ENCODE measurements at places on chromosomes 5 and 9.

DNA sequence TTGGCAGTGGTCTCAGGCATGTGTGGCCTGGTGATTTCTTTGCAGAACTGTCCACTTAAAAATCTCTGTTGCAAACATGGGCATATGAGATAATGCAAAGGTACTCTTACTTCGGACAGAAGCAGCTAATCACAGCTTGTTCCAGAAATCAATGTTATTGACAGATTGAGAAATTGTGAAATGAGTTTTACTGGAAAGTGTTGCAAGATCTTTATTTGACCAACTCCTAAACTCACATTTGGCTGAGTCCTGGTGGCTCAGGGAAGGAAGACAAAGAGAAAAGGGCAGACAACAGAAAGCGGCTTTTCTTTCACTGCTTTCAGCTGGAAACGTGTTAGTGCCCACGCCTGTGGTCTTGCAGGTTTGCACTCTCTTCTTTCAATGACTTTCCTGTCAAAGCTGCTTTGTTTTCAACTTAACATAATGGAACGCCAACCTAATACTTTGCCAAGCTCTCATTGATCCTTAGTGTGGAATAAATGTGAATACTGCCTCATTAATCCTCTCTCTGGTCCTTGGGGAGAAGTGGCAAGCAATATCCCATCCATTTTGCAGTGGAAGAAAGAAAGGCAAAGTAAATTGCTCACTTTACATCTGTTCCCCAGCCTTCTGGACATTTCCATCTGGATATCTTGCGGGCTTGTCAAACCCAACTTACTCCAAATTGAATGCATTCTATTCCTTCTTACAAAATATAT, 586.4 kb downstream of the LRRC70 start:
- DNase-seq: no peak

GRCh38 chr9:36969216-36969771, 64.8 kb downstream of the PAX5 start:
- no peak for DNase-seq

DNA sequence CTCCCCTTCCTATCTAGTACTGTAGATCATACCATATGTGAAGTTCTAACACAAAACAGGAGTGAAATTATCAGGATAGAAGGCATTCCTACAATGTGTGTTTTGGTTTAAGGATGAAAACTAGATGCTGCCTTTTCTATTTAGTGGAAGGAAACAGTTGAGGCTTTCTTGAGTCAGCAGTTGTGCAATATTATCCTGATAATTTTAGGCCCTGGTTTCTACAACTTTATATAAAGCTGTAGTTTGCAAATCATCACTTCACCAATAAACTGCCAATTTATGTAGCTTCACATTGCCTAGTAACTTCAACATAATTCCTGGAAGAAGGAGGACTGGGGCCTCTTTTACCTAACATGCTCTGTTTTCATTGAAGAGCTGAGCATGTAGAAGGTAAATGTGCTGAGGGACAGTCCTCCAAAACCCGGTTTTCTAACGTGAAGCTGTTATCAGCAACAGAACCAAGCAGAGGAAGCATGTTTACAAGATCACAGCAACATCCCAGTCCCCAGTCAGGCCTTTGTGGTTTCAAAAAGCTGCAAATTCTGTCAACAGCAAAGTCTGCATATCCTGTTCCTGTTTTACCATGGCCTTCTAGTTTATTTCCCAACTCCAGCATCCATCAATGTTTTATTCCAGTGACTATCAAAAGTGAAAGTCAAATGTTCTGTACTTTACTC, 513.4 kb upstream of the MEF2C start:
- DNase-seq: no peak

DNA sequence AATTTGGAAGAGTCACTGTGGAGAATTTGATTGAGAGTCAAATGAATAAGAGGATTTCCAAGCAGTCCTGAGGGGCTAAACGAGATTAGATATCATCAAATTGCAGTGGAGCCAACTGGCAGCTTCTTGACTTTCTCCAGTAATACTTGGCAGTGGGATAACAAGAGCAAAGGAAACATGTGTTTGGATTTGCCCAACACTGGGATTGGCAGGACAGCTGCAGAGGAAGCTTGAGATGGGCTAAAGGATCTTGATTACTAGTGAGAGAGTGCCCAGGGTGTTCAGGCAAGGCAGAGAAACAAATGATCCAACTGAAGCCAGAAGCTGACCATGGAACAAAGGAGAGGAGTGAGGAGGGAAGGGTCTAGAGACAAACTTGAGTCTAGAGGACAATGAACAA, 356.0 kb upstream of the ISL1 start:
- no peak for DNase-seq

- no peak for DNase-seq
Observed at GRCh38 chr5:157516006-157516405, 56.0 kb downstream of the NIPAL4 start.

DNA sequence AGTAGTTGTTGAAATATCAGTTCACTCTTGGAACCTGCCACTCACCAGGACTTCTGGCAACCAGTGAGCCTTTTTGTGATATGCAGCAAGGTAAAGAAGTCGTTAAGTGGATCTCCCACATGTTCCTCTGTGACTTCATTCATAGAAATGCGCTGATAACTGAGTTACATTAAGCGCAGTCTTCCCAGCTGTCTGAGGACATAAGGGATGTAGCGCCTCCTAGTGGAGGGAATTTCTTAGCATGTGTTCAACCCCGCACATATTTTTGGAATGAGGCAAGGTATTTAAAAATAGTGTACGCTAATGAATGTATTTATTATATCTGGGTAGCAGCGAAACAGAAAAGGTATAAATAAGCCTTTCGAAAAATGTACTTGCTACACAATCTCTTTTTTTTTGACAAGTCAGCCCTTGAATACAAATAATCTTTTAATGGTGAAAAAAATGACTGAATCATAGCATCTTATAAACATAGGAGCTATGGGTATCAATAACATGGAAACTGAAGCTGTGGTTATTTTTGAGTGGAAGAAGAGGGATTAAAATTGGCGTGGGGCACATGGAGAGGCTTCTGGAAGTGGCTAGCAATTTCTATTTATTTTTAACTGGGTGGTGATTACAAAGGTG, 38.0 kb downstream of the PALM2AKAP2 start:
- no peak for DNase-seq

- peak; percentile 85 for DNase-seq
Observed at GRCh38 chr5:131263648-131264450, at the start of gene CDC42SE2. Gene CDC42SE2 (plus strand): TSS chr5:131264053. CDS start chr5:131359494, 95,441 bp downstream.

DNA sequence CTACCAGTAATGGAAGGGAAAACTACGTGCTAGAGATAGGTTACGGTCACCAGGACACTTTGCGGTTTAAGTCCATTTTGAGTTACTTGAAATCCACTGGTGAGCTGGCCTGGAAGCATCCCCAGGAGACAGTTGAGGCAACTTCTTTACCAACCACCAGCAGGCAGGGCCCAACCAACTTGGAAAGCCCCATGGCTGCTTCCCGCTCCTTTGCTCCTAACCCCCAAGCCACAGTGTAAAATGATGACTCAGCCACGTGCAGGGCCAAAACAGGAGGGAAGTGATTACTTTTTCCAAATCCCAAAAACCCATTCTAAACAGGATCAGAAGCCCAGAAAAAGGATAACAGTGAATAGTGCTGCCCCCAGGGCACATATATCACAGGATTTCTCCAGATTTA, 87.4 kb downstream of the PAX5 start:
- DNase-seq: no peak

GRCh38 chr5:35826056-35826455, 30.6 kb upstream of the IL7R start:
- DNase-seq: no peak

GRCh38 chr9:16396389-16396788, 474.1 kb downstream of the BNC2 start:
- no peak for DNase-seq

DNA sequence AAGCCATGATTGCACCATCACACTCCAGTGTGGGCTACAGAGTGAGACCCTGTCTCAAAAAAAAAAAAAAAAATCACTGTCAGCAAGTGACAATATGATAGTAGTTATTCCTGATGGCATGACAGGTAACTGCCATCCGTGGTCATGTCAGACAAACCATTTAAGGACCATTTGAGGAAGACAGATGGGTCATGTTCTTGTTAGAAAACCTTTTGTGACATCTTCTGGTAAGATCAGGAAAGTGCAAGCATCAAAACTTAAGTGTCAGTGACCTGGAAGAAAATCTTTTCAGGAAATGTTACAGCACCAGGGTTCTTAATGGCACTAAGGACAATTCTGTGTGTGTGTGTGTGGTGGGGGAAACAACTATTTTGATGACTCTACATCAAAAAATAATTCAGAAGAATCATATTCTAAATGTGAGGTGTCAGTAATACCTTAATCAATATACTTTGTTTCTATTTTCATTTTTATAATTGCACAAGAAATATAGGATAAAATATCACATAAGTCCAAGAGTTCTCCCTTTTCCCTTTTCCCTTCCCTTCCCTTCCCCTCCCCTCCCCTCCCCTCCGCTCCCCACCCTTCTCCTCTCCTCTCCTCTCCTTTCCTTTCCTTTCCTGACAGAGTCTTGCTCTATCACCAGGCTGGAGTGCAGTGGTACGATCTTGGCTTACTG, 17.8 kb downstream of the SLC38A9 start:
- DNase-seq: no peak

- no peak for DNase-seq
Observed at GRCh38 chr5:96922499-96923244, 13.2 kb upstream of the LNPEP start.

- DNase-seq: no peak
Observed at GRCh38 chr9:23254404-23255184, 571.4 kb downstream of the ELAVL2 start.

GRCh38 chr5:139982157-139982974, 60.7 kb downstream of the NRG2 start:
- no peak for DNase-seq

- no peak for DNase-seq
Observed at GRCh38 chr5:129664336-129664937, 83.5 kb upstream of the MINAR2 start.

DNA sequence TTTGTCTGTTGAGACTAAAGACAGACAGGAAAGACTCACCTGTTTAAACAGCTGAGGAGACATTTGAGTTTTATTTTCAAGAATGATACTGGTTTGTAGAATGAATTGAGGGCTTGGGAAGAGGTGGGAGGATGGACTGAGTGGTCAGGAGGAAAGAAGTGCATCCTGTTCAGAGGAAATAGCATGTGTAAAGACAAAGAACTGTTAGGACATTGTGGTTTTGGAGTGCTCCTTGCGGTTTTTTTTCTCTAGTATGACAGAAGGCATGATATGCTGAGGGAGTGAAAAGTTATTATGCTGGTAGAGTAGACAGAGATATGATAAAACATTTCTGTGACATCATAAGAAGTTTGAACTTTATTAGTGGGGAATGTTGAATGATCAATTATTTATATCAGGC, 270.7 kb upstream of the ELAVL2 start:
- DNase-seq: no peak

DNA sequence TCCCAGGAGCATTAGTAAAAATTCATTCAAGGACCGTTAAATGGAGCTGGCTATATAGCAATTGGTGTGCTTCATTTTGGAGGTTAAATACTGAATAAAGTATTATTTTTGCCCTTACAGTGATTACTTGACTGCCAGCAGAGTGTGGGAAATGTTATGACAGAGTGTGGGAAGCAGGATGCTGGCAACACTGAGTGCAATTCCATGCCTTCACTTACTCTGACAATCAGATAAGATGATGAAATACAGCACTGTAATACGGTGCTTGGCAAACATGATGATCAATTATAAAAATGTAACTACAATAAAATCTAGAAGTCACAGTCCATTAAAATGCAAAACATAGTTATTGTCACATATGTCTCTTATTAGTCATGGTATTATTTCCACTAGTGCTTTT, 651.3 kb downstream of the PTPRD start:
- DNase-seq: no peak

DNA sequence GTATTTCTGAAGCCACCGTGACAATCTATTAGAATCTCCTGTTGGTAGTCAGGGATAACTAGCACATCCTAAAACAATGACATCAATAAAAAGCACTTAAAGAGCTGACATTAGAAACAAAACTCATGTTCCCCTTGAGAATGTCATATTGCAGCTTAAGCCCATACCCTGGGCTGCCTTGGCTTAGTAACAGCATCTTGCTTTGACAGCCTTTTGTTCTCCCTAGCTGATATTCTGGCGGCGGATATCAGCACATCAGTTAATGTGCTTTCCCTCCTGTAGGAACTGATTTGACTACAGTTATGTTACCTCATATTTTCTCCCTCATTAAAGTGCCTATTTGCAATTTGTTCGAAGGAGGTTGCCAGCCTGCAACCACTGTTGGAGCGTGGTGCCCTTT, 214.1 kb downstream of the CD180 start:
- no peak for DNase-seq

DNA sequence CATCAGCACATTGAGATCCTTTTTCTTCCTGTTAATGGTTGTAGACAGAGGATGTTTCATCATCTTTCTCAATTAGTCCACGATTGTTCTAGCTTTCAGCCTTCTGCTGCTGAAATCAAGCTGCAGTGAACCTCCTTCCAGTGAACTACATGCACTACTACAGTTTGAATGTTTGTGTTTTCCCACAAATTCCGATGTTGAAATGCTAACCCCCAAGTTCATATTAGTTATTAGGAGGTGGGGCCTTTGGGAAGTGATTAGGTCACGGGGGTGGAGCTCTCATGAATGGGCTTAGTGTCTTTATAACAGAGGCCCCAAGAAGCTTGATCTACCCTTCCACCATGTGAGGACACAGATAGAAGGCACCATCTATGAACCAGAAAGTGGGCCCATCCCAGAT, 32.9 kb downstream of the NSG2 start:
- no peak for DNase-seq

DNA sequence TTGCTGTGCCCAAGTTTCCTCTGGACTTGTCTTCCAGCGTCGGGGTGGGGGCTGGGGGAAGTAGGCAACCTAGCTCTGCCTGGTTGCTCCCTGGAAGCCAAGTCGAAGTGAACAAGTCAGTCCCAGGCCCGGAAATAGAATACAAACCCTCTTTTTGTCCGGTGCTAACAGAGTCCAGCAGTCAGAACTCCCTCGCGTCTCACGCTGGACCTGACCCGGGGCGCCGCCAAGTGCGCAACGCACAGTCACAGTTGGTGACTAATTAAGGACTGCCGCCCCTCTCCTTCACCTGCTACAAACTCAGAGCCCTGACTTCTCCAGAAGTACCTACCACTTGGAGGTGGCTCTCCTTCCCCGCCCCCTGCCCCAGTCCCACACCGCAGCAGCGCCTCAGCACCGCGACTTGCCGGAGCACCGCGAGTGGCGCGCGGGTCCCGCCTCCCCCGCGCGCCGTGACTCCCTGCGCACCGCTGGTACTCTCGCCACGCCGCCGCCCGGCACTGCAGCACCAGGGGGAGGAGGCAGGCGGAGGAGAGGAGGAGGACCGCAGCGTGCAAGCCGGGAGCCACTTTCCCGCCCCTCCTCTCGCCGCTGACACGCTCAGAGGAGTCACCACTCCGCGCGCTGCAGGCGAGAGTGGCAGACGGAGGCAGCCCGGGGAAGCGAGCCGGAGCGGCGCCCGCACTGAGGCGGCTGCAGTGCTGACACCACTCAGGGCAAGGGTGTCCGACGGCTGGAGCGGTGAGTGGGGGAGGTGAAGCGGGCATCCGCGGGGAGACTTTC, at the start of gene SV2C:
Gene SV2C, plus strand, starts transcription at position 612 of the 783 bp plus-strand sequence. CDS start 48,368 bp downstream, outside the sequence.
- no peak for DNase-seq

- DNase-seq: no peak
Observed at GRCh38 chr5:36253575-36253974, 11.8 kb upstream of the NADK2 start.
